ENCODE measurements at places on chromosomes 16 and 17. TPM values are rescaled to one million over a fixed set of nuclear protein-coding genes. Genes with fewer than 3 reads are reported as not detected.

KRT24 gene
- not detected for total RNA-seq

CD300E gene
- 0.31 TPM for total RNA-seq

SOX8 gene
- 11.2 TPM for total RNA-seq

TBC1D3G gene
- 6.3 TPM for total RNA-seq

KIF2B gene
- 92.8 TPM for total RNA-seq

CA4 gene
- 3.1 TPM for total RNA-seq

EVI2A gene
- 2.2 TPM for total RNA-seq

SLC35B1 gene
- 45.4 TPM for total RNA-seq

KRT27 gene
- 1.4 TPM for total RNA-seq

INCA1 gene
- 32.6 TPM for total RNA-seq

ASB16 gene
- total RNA-seq: 2.5 TPM

CCL2 gene
- total RNA-seq: 1.0 TPM

TEX14 gene
- total RNA-seq: 27.7 TPM

GP1BA gene
- 0.12 TPM for total RNA-seq

ASPHD1 gene
- 6.2 TPM for total RNA-seq

ZDHHC7 gene
- total RNA-seq: 35.0 TPM

PLA2G10 gene
- 4.5 TPM for total RNA-seq

CTRB1 gene
- not detected for total RNA-seq

GH2 gene
- 0.62 TPM for total RNA-seq

MGAT5B gene
- 9.0 TPM for total RNA-seq
